ENCODE measurements at places on chromosomes 13 and 19.

DNA sequence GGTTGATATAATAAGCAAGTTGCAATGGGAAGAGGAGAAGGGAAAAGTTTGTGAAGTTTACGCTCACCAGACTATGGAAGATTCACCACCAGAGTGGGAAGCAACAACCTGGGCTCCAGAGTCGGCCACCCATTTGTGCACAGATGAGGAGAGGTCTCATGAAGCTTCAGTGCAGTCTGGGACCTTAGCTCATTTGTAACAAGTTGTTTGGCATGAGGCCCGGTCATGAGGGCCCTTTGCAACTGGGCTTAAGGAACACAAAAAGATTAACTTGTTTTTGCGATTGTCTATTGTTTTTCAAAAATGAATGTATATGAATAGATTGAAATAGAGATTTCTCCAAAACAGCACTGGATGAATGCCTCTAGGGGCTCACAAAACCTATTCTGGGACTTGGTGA lies 94.2 kb downstream of the ZNF737 start:
- DNase-seq: no peak

DNA sequence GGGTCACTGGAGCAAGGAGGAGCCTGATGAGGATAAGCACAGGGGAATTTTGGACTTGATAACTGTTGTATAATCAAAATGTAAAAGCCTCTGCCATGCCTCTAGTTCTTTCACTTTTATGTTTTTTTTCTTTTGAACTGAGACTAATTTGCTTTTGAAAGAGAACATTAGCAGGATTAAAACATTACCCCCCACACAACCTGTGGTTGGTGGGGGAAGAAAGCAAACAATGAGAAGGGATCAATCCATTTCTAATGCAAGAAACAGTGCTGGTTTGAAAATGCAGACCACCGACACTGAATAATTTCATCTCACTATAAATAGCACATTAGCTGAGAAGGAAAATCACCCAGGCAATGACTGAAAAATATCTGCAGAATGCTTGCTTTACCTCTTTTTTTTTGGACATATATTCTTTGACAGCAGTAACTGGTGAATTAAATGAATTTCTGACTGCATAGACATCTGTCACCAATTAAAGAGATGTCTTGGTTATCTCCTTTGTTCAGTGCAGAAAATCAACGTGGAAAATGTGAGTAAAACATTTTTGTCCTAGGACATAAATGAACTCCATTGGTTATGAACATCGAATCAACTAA lies 48.6 kb upstream of the TRPC4 start:
- DNase-seq: no peak

GRCh38 chr19:29524912-29525831 lies 622 bp upstream of the VSTM2B start:
- DNase-seq: peak; percentile 66

- no peak for DNase-seq
These were observed 488.1 kb upstream of the KLF12 start for GRCh38 chr13:74622284-74622683.

- DNase-seq: peak; percentile 47
These were observed 52.6 kb downstream of the MAP4K1 start for GRCh38 chr19:38564981-38565690.

DNA sequence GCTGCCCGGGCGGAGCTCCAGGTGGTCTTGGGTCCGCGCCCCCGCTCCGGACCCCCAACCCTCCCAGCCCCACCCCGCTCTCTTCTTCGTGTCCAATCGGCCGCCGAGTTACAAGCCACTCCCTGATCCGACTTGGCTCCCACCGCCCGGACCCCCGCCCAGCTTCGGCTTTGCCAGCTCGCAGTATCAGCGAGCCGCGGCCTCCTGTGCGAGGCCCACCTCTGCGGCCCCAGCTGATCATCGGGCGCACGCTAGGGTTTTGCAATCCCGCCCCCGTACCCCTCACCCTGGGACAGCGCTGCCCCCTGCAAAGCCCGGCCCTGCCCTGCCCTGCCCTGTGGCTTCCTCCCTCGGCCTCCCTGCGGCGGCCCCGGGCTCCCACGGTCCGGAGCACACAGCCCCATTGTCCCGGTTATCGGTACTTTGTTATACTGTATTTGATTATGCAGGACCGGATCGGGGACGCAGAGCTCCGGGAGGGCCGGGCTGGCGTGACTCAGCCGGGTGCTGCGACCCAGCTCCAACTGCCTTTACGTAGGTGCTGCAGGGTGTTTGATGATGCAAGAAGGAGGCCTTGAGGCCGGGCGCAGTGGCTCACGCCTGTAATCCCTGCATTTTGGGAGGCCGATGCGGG lies 598 bp upstream of the LPAR2 start:
- peak; percentile 95 for DNase-seq

DNA sequence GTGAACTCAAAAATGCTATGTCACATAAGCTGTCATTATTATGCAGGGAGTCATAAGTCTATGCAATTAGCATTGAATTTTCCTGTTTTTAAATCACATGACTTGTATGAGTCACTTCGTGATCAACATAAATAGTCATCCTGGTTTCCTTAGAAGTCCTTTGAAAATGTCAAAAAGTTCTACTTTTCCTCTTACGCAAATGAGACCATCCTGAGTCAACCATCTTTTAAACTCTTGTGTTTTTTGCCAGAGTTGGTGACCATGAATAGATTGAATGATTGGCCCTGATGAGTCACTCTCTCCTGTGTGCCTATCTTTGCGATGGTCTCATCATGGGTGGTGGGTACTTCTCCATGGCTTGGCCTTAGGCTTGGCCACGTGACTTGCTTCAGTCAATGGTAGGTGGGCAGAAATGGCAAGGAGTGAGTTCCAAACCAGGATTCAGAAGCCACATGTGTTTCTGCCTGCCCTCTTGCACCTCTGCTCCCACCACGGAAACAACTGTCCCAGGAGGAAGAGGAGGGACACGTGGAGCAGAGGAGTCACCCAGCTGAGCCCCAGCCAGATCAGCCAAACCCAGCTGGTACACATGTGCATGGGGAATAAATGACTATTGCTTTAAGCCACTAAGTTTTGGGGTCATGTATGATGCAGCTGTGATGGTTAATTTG lies 123.5 kb upstream of the CACNA1A start:
- DNase-seq: no peak

GRCh38 chr19:30373593-30373992 lies 1.4 kb downstream of the ZNF536 start:
- DNase-seq: peak; percentile 81

DNA sequence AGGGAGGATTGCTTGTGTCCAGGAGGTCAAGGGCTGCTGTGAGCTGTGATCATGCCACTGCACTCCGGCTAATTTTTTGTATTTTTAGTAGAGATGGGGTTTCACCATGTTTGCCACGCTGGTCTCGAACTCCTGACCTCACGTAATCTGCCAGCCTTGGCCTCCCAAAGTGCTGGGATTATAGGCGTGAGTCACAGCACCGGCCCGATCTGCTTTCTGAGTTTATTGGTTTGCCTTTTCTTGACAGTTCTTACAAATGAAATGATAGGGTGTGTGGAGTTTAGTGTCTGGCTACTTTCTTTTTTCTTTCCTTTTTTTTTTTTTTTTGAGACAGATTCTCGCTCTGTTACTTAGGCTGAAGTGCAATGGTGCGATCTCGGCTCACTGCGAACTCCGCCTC lies 848 bp downstream of the C19orf44 start:
- no peak for DNase-seq

DNA sequence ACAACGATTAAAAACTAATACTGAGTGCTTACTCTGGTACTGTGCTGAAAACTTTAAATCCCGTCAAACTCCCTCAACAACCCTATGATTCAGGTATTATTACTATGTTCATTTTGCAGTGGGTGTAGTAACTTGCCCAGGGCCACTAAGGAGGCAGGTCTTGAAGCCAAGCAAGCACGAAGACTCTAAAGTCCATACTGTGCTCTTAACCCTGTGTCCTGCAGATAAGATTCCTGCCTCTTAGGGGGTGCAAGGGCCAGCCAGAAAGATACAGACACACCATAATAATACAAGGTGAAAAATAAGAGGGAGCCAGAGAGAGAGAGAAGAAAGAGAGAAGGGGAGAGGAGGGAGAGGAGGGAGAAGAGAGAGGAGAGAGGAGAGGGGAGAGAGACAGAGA lies 95.5 kb downstream of the CDADC1 start:
- no peak for DNase-seq

DNA sequence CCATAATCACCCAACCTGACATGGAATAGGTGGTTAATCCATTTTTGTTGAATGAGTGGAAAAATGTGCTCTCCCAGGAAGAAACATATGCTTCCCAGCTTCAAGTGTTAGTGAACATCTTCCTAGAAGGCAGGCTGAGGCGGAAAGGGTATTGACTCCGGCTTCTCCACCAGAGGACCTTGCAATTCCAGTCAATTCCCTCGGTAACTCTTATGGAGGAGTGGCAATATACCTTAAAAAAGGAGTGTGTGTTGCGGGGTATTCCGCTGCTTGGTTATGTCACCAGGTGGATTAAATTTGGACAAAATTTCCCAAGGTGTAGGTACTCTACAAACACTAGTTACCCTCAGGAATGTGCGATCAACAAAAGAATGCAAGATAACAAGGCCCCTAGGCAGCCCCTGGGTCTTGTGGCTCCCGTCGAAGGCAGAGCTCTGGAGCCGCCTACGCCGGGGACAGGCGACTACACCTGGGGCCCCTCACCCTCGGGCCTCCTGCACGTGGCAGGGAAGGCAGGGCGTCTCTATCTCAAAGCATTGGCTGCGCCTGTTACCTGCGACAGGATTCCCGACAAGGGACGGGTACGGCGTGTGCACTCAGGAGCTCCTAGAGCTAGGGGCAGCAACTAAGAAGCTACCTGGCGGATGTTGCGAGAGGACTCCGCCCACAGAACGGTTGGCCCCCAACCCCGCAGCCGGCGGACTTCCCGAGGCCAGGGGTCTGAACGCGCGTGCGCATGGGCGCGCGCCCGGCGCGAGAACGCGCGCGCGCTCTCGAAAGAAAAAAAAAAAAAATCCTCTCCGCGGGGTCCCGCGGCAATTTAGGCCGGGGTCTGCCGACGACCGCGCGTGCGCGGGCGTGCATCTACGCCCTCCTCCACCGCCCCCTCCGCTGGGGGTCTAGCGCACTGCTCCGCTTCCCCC lies at the start of gene WDR87:
WDR87 (minus strand) TSS at position 649 of the 923 bp plus-strand sequence. CDS start 8,355 bp downstream, outside the sequence.
- peak; percentile 95 for DNase-seq

- DNase-seq: peak; percentile 53
These were observed 92.9 kb upstream of the SGCG start for GRCh38 chr13:23087880-23088279.

DNA sequence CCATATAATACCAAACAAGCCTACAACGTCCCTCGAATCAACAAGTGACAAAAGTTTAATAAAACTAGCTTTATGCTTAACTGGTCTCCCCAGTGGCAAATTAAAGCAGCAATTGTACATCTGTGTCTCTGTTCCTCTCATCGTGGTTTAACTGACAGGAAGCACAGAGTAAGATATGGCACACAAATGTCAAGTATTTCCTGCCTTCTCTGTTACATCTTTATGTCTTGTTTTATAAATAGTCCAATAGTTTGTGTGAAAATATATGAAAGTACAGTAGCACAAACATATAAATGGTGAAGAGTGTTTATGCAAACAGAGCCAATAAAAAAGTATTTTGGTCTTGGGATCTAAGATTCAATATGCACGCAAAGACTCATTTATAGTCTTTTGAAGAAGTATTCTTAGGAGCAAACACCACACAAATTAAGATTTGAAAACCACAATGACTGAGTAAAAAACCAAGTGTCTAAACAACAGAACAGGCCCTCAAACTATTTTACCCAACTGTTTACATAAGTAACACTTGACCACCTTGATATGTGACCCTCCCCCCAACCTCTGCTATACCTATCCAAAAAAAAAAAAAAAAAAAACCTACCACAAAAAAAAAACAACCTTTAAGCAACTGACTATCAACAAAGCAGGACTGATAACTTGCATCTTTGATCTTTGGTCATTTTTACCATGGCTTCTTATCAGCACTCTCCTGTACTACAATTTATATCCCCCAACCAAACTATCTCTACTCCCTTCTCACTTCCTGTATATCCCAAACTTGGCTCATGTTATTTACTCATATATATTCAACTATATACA lies 14.0 kb downstream of the ELF1 start:
- no peak for DNase-seq

DNA sequence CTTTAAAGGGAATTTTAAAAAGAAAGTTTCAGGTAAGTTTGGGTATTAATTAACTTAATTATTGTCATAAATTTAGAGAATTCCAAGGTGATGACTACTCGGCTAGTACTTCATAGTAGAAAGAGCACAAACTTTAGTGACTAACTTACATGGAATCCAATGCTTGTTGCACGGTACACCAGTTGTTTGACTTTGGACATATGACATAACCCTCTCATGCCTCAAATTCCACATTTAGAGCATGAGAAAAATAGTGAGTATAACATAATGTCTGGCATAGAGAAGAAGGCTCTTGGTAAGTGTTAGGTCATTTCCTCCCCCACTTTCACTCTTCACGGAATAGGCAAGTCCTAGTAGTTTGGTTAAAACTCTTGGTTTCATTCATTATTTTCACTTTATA lies 1249.4 kb upstream of the SLC10A2 start:
- no peak for DNase-seq

GRCh38 chr19:5094768-5095567 lies 126.1 kb downstream of the KDM4B start:
- no peak for DNase-seq

- DNase-seq: peak; percentile 27
These were observed 435 bp upstream of the ZNF382 start for GRCh38 chr19:36604656-36605100.

GRCh38 chr13:24308068-24308445 lies 1.3 kb upstream of the C1QTNF9 start:
- no peak for DNase-seq

GRCh38 chr19:12790628-12791344 lies 500 bp upstream of the JUNB start:
- DNase-seq: no peak

DNA sequence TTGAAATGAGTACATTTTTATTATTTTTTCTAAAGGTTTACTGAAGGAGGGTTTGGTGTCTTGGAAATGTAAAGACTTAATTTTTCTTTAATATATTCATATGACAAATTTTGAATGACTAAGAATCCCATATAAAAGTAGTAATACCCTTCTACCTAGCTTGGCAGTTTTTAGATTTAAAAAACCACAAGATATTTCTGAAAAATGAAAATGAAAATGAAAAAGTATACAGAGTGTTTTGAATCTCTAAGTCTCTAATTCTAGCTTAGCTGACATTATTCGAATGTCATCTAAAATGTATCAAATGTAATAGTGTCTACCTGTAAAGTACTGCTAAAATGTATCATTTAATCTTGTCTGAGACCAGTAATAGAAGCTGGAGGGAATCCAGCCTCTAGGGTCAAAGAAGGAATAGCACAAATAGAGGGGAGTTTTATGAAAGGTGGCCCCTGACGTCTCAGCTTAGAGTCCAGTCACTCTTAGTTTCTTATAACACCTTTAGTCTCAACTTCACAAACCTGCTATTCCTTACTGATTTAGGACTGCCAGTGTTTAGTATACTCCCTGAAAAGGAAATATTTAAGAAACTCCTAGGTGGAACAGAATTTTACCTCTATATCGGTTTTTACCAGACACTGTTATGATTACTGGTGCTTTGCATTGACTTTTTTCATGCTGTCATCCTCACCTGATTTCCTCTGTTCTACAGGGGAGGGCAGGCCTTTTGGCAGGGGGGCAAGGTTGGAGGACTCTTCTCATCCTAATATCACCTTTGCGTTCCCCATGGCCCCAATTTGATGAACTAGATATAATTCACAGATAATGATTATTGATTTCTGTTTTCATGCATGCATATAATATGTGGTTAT lies 16.2 kb upstream of the MIR17HG start:
- no peak for DNase-seq

- no peak for DNase-seq
These were observed 2.2 kb upstream of the COX6B1 start for GRCh38 chr19:35645680-35646511.

- no peak for DNase-seq
These were observed 12.8 kb downstream of the DCUN1D2 start for GRCh38 chr13:113477724-113478123.

- no peak for DNase-seq
These were observed 26.2 kb upstream of the OR7C2 start for GRCh38 chr19:14915116-14915515.
